ENCODE measurements at places on chromosomes 2 and 18.

DNA sequence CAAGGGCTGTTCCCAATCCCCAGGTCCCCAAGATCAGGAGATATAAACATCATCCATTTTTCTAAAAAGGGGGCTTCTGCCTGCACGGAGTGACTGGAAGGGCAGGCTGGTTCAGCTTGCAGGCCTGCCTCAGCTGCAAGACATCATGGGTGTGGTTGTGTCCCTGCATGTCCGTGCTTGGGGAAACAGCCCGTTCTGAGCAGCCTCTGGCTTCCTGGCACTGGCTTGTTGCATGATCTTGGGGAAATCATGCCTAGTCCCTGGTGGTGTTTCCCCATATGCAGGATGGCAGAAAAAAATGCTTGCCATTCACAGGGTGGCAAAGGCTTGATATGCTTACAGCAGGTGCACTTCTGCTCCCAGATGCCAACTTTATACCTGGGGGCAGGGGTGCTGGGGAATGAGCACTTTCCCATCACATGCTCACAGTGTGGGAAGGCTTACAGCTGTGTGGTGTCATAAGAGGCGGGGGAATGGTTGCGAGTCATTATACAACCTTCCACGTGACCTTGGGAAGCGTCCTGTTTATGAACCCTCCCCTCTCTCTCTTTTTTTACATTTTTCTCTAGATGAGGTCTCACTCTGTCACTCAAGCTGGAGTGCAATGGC is 7.2 kb downstream of the PCARE start:
- no peak for DNase-seq

DNA sequence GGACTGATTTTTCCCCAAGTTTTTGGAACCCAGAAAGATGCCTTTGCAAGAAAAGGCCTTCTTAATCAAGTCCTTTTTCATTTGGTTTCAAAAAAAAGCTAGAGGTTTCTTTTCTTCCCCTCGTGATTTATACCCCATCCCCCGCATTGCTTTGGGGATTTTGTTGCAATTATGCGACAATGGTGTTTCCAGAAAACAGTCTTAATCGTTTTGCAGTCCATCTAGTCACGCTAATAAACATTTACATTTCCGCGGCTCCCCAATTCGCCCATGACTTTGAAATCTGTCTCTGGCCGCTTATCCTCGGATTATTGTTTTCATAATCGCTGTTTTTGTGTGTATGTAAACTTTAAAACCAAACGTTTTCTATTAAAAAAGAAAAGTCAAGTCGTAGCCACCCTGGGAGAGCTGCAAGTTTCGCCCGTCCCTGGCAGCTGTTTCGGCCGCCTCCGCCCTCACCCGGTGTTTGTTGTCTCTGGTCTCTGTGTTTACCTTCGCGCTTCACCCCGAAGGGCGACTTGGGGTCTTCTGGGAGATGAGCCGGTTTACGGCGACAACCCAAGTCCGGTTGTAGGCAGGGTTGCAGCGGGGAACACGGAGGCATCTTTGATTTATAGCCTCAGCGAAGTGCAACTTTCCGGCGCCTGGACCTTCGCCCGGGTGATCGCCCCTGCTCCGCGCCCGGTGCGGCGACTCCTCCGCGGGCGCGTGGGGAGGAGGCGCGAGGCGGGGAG is 667 bp downstream of the SP9 start:
- no peak for DNase-seq

DNA sequence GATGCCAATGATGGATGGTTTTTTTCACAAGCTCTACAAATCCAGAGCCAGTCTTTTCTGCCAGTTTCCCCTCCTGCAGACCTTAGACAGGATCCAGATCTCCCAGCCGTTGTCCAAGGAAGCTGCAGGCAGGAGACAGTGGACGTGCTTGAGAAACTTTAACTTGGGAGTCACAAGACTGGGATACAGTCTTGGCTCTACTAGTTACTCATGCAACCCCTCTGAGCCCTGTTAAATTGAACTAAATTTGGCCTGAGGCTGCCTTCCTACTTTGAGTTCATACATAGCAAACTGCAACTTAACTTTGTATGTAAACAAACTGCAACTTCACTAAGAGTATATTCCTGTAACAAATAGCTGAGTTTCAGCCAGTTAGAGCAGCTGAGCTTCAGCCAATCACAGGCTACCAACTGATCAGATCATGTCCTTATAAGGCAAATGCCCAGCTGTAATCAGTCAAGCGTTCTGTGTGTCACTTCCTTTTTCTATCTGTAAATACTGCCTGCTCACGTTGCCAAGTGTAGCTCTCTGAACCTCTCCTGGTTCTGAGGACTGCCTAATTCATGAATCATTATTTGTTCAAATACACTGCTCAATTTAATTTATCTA is 140.9 kb downstream of the CAPN13 start:
- DNase-seq: peak; percentile 91

GRCh38 chr2:52463457-52463856 is 1304.1 kb upstream of the CHAC2 start:
- DNase-seq: no peak

DNA sequence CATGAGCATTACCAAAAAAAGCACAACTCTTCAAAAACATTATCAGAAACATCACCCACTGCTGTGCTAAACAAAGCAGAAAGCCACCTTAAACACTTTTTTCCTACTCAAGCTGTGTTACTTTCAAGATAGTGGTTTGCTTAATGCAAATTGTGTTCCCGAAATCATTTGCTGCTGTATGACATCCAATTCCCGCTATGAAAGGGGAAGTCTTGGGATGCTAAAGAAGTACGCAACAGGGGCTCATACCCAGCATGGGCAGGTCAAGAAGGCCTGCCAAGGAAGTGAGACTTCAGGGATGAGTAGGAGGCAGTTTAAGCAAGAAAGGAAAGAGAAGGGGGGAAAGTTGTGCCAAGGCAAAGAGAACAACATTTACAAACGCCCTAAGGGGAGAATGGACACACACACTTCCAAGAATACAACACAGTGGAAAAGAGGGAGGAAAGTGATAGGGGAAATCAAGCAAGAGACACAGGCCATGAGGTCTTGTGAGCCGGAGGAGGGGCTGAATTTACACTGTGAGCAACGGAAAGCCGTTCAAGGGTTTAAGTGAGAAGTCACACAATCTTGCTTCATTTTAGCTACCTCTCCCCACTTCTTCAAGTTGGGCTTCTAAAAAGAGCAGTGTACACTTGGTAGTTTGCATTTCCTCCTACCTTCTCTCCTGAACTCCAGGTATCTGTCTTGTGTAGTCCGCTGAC is 4.0 kb downstream of the PTPN2 start:
- peak; percentile 67 for DNase-seq

DNA sequence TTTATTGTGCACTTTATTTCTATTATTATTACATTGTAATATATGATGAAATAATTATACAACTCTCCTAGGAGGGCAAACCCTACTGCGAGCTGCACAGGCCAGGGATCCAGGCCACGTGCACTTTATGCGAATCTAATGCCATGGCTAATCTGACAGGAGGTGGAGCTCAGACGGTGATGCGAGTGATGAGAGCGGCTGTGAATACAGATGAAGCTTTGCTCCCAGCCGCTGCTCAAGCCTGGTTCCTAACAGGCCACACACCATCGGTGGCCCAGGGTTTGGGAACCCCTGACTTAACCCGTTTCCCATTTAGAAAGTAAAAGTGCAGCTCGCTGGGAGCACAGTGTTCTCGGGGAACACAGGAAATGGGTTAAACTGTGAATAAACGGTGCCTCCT is 40.8 kb upstream of the RAB6D start:
- DNase-seq: no peak

DNA sequence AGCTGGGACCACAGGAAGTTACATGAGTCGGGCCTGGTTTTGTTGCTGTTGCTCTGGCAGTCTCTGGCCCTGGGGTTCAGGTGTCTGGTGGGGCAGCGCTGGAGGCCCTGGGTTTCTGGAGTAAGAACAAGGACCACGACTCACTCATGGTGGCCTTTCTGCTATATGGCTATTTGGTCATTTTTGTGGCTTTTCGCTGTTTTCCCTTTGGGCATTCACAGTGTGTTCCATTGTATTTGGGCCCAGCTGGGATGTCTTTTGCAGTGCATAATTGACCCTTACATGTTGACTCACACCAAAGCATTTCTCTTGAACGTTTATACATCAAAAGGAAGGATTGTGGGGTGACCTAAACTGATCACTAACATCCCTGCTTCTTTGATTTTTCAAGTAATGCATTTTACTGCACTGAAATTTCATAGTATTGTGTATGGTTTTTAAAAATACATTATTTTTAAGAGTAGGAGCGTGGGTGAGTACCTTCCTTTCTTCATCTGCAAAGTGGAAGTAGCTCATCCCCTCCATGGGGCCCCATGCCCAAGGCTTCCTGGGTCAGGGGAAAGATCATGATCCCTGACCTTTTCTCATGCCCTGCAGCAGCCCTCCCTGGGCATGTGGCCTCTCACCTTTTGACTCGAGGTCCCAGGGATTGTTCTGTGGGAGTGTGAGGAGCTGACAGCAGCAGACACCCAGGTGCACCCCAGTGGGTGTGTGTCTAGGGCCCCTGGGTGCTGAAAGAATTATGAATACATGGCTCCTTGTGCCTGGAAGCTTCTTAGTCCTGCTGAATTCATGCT is 225.5 kb downstream of the AGAP1 start:
- DNase-seq: no peak

DNA sequence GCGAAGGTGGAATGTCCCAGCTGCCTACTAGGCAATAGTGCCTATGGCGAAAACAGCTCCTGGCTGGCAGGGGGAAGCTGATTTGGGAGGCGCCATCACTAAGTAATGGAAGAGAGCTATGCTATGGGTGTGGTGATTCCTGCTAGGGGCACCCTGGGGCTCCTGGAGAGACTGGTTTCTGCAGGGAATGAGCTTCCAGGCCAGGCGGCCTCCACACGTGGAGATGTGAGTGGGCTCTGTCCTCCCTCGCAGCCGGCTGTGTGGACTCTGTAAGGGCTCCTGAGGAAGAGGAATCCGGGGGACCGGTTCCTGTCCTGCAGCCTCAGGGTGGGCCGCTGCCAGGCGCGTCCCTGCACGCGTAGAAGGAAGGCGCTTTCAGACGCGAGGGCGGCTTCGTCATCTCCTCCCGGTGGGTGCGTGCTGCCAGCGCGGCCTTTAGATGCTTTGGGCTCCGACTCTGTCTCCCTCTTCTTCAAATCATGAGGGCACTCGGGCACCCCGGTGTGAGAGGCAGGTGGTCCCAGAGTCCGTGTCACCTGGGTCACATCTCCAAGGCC is 55.5 kb upstream of the ANKRD62 start:
- DNase-seq: no peak

DNA sequence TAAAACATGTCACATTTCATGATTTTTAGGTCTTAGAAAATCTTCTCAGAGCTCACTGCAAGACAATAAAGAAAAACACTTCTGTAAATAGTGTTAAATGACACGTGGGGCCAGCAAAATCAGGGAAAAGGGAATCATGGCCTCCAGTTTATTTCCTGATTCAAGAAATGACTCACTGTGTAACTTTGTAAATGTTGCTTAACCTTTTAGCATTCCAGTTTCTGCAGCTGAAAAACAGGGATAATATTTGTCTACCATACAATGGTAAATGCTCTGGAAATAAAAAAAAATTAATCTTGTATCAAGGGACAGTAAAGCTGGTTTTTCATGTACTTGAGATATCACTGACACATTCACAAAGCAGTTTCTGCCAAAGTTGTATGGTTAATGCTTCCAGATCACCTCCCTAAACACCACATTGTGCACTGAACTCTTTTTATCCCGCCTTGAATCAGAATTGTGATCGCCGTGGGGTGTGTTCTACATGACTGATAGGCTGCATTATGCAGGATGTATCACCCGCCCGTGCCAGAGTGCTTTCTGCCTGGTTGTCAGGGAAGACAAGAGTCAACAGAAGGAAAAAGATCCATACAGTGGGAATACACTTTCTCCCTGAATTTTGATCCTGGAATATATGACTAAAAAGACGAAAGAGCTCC is 238.8 kb downstream of the IKZF2 start:
- DNase-seq: peak; percentile 70

GRCh38 chr2:50489092-50489491 is 542.8 kb downstream of the NRXN1 start:
- DNase-seq: no peak

- DNase-seq: peak; percentile 95
Observed at GRCh38 chr2:237097911-237098702, 12.4 kb downstream of the COPS8 start.

GRCh38 chr18:41751161-41751560 is 203.9 kb upstream of the PIK3C3 start:
- DNase-seq: no peak

DNA sequence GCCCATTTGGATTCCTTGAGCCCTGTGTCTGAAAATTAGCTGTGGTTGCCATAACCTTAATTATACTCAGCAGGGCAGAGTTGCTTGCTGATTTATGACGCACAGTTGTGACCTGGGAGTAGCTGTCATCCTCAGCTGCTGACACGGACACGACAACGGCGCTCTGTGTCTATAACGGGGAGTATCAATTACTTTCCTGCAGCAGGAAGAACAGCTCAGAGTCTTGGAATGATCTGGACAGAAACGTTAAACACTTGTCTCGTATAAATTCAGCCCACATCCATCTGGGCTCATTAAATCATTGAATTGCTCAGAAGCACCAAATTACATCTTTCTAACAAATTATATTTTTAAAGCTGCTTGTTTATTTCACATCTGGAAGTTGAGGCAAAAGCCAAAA is 116.3 kb downstream of the SEPTIN10 start:
- peak; percentile 57 for DNase-seq

GRCh38 chr2:85669549-85669948 is 1.6 kb upstream of the SFTPB start:
- no peak for DNase-seq

DNA sequence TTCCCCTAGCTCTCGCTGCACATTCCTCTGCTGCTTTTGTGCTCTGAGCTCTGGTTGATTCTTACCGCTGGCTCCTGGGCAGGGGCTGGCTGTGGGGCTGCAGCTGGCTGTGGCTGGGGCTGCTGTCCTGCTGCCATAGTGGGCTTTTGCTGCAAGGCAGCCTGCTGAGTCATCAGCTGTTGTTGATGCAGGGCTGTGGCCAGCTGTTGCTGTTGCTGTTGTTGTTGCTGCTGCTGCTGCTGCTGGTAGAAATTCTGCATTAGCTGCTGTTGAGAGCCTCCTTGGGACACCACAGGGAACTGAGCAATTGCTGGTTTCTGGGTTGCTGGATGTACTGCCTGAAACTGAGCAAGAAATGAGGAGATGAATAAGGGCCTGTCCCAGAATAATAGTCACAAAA is 77.2 kb upstream of the NFU1 start:
- peak; percentile 68 for DNase-seq

DNA sequence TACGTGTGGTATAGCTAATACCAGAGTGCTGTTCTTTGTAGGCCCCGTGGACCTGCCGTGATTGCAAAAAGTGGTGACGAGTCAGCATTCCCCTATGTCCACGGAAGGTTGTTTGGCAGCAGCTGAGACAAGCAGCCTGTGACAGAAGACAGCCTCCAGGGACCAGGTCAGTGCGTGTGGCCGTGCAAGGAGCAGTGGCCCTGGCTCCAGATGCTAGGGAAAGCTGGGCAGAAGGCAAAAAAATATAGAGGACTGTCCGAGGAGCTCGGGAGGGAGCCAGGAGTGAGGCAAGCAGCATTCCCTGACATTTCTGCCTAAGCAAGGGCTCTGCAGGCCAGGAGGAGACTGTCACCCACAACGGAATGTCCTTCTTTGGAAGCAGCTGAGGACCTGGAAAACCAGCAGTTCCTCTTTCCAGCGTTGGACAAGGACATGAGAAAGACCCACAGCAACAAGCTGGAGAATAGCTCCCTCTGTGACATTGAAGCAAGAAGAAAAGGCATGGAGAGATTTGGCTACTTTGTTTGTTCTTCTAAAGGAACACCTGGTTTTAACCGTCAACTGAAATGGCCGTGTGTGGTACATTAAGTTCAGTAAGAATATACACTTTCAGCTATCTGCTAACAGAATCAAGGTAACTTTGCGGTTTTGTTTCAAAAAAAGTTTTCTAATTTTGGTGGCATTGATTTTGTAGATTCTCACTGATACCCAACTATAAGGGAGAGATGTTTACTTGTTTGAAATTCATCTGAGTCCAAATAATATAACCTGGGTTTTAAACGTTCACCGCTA is 58.3 kb downstream of the NPAS2 start:
- peak; percentile 30 for DNase-seq

All from fibroblast of gingiva (primary cell).